ENCODE measurements at places on chromosomes 7 and 10.

- no peak for DNase-seq
Measured at GRCh38 chr7:37095122-37095521, 353.5 kb downstream of the ELMO1 start.

DNA sequence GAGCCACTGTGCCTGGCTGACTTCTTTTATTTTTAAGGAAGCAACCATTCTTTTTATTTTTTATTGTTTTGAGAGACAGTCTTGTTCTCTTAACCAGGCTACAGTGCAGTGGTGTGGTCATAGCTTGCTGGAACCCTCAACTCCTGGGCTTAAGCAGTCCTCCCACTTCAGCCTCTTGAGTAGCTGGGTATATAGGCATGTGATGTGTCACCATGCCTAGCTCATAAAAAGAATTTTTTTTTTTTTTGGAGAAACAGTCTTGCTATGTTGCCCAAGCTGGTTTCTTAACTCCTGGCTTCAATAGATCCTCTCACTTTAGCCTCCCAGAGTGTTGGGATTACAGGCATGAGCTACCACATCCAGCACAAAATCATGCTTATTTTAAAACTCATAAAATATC is 5.8 kb downstream of the MCU start:
- DNase-seq, result peak; percentile 78

DNA sequence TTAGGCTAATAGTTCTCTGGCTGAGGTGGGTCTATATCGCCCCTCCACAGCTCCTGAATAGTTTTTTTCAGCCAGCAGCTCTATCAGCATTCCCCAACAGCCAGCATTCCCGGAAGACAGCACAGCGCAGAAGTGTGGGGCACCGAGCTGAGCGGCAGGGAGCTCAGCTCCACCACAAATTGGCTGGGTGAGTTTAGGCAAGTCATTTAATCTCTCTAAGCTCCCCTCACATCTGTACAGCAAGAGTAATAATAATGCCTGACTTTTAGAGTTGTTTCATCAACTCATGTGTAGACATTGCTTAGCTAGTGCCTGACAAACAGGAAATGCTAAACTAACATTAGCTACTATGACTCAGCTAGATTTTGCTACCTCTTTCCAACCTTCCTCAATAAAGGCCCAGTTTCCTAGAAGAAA is 247.9 kb upstream of the PTN start:
- DNase-seq, result peak; percentile 46

DNA sequence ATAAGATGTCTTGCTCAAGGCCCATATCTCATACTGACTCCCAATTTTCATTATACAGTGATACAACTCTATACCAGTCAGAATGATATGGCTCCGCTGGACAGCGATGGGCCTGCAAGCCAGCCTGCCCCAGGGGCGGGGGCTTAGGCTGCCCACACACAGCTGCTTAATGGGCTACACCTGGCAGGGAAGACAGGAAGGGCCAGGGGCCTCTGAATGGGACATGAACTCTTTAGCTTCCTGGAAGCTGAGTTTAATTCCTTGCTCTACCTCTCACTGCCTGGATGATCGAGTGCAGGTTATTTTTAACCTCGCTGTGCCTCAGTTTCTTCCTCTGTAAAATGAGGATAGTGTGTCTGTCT is 112.5 kb downstream of the C10orf105 start:
- DNase-seq, result no peak

GRCh38 chr7:144019457-144019856 is 19.3 kb downstream of the OR6B1 start:
- no peak for DNase-seq

GRCh38 chr10:43940898-43941837 is 292.5 kb upstream of the ZNF32 start:
- no peak for DNase-seq

GRCh38 chr10:67926951-67927350 is 42.5 kb downstream of the SIRT1 start:
- no peak for DNase-seq

DNA sequence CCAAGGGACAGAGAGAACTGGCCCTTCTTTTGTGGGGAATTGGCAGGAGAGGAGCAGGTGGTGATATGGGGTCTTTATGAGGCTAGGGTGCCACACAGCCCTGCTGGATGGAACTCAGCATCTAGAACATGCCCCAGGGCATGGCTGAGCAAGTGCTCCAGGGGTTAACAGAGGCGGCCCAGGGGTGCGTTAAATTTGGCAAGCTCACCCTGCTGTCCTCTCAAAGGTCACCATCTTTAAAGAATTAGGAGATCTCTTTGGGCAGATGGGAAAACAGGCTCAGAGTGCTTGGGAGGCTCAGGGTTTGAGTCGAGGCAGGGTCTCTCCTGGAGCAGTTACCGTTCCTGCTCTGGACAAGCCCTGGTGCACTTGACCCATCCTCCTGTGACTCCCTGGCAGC is 21.4 kb upstream of the UNC5B start:
- no peak for DNase-seq

- DNase-seq, result no peak
Measured at GRCh38 chr10:69426376-69426727, 9.6 kb upstream of the TACR2 start.

DNA sequence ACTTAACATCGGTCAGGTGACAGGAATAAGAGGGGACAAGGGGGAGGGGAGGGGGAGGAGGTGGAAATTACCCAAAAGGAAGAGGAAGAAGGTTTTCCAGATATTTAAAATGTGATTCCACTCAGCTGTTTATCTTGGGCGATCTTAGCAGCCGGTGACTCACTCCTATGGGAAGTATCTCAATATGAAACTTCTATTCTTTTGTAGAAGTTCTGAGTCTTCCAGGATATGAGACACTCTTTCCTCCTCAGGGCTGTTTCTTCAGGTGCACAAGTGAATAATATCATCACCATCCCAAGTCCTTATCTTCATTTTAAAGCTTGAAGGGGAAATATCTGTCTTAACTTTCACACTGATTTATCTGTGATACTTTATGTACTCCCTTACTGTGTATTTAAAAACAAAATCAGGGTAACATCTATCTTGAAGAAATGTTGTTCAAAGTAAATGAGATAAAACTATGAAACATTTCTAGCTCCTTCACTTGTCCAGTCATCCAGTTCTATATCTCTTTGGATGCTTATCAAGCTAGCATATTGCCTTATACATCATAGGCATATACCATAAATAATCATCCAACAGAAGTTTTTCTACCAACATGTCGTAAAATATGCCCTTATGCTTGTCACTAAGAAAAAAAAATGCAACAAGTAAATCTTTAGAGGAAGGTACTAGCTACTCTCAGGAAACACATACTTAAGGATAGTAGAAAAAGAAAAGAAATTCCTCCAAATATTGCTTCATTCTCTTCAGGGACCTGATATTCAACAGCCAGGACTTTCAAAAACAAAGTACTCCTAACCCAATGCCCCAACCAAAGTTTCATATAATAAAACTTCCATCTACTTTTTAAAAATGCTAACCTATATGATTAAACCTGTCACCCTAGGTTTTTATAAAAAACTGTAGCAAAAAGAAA is 13.7 kb downstream of the DOCK4 start:
- no peak for DNase-seq

DNA sequence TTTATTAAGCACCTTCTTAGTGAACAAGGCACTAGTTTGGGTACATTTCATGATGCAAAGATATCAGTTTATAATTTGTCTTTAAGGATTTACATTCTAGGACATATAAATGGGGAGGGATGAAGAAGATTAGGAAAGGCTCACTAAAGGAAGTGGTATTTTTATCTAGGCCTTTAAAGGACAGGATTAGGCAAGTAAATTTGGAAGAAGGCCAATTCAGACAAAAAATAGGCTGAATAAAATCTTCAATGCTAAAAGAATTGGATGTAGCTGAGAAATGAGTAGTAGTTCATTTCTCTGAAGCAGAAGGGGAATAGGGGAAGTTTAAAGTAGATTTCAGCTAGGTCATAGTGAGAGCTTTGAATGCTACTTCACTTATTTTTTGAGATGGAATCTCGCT is 4.8 kb upstream of the FAM24B start:
- no peak for DNase-seq

- DNase-seq, result no peak
Measured at GRCh38 chr7:50531401-50531911, 33.7 kb downstream of the DDC start.

DNA sequence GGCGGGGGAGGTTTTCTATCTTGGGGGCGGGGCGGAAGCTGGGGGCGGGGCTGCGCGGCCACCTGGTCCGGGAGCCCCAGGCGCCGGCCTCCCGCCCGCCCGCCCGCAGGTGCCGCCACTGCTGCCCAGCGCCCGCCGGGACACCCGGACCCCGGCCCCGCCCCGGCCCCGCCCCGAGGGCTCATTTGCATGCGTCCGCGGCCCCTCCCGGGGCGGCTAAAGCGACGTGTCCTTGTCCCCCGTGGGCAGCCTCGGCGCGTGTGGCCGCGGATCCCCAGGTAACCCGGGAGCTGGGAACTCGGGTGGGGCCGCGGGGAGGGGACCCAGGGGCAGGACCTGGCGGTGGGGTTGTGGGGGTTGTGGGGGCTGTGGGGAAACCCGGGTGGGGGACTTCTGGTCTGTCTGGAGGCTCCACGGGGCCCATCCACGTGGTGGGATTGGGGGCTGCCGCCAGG is at the start of gene BHLHA15:
Gene BHLHA15, plus strand, starts transcription at position 219 of the 455 bp plus-strand sequence. CDS start 871 bp downstream, outside the sequence.
- DNase-seq, result no peak

DNA sequence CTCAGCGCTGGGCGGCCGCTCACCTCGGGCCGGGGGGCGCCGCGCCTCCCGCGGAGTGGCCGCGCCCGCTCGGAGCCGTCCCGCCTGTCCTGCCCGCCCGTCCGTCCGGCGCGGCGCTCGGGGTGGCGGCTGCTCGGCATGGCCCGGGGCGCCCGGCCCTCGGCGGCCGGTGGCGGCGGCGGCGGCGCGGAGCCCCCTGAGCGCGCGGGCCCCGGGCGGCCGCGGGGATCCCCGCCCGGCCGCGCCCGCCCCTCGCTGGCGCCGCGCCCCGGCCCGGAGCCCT is 338 bp downstream of the SDK1 start:
- DNase-seq, result no peak

DNA sequence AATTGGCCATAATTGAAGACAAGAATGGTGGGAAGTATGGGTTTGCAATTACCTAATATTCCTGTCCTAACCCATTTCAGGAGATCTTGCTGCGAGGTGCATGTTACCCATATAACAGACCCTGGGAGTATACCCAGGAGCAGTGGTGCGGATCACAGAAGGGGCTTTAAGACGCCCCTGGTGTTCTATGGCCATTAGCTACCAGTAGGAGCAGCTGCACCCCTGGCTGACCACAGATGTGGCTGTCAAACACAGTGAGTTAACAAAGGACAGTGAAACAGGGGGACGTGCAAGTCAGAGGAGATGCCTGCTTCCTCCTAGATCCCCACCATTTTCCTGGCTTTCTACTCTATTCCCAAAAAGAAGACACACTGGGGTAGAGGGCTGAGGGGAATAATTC is 25.2 kb downstream of the AOC1 start:
- DNase-seq, result no peak

DNA sequence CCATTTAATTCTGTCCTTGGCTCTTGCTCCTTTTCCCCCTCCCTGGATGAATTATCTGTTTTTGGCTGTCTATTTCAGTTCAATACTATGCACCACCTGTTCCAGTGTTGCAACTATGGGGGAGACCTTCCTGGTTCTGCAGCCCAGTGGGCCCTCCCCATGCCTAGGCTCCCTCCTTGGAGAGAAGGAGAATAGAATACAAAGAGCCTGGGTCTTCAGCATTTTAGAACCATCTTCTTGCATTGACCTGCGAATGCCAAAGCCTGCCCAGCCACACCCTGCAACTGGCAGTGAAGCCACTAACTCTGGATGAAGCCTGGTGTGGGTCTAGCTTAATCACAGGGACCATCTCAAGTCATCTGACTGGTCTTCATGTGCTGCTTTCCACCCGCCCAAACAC is 207.1 kb downstream of the HERPUD2 start:
- DNase-seq, result no peak

DNA sequence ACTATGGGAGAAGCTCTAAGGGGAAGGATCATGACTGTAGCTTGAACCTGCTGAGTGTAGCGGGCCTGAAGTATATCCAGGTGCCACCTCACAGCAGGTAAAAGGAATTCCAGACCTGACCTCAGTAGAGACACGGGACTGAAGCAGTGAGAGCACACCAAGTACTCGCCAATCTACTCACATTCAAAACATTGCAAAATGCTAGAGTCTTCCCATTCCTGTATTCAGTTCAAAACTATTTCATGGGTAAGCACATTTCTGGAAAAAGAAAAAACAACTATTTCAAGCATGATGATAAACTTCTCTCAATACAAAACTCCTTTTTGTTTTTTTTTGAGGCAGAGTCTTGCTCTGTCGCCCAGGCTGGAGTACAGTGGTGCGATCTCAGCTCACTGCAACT is 121.9 kb upstream of the AUTS2 start:
- no peak for DNase-seq

- no peak for DNase-seq
Measured at GRCh38 chr10:2920637-2921036, 146.7 kb upstream of the PFKP start.

- DNase-seq, result peak; percentile 46
Measured at GRCh38 chr7:154975984-154976383, 26.9 kb downstream of the PAXIP1 start.

DNA sequence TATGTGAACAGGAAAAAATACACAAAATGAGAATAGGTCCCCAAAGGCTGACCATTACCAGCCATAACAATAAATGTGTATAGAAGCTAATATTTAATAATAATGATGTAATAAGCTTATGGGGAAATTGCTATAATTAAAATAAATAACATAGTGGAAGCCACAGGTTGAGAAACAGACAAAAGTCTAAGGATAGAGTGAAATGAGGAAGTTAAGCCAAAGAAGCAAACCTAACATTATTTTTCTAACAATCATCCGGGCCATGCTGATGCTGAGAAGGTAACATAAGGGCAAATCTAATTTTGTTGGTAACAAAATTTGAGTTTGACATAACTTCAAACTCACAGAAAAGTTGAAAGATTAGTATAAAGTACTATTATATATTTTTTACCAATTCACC is 115.9 kb downstream of the MICU1 start:
- peak; percentile 82 for DNase-seq

- DNase-seq, result no peak
Measured at GRCh38 chr7:22649686-22650085, 77.3 kb upstream of the IL6 start.

DNA sequence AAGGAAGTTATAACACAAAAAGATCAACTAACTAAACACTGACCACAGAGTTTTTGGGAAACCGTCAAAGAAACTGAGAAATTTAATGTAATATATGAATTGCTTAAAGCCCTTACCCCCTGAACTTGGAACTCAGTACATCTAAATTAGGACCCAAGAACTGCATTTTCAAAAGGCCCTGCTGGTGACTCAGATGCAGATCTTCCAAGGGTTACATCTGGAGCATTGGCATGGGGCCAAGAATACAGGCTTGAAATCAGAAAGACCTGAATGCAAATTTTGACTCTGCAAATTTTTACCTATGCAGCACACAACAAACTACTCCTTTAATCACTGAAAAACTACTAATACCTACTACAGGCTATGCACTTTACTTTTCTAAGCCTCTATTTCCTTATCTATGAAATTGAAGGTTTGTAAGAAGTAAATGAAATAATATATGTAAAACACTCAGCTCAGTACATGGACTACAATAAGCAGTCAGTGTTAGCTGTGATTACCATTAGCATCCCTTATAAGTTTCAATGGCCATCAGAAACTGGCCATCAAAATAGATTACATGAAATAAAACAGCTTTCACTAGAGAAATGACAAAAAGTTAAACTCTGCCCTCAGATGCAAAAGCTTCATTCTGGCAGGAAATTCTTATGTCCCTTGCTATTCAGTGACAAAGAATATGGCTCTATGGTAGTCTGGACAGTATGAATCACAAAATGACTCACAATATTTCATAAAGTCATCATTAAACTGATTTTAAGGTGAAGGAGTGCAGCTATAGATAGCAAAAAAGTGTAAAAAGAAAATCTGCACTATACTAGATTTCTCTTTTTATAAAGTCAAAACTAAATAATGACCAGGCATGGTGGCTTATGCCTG is 43.6 kb downstream of the NSUN6 start:
- peak; percentile 7 for DNase-seq
